ENCODE measurements at places on chromosomes 1 and 21.
A peak's percentile ranks its signal among the peaks of the same experiment; 100 is the strongest.

GRCh38 chr21:36934864-36935420 is 31.5 kb downstream of the HLCS start:
- DNase-seq: no peak

- DNase-seq: peak; percentile 83
Measured at GRCh38 chr1:40868051-40868723, 6.0 kb upstream of the CITED4 start.

DNA sequence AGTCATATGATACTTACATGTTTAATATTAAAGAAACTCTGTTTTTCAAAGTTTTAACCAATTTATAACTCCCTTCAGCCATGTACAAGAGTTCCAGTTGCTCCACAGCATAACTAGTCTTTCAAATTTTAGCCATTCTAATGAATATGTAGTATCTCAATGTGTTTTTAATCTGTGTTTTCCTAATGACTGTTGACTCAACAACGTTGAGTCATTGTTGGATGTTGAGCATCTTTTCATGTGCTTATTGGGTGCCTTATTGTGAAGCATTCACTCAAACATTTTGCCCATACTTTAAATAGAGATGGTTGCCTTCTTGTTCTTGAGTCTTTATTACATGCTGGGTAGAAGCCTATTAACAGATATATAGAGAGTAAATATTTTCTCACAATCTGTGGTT is 240.2 kb upstream of the LYPLAL1 start:
- no peak for DNase-seq

DNA sequence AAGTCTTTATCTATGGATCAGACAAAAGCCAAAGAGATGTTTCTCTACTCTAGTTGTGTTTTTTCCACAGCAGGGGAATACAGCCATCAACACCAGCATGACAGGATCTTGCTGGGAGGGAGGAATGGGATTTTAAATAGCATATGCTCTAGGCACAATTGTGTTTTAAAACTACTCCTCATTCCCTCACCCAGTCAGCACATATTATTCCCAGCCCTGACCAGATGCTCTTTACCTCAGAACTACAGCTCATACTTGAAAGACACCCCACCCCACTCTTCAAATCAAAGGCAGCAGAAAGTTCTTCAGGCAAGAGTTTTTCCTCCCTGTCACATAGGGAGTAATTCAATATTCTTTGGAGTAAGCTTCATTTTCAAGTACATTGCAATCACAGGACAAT is 46.2 kb upstream of the TBX15 start:
- DNase-seq: no peak

- DNase-seq: peak; percentile 24
Measured at GRCh38 chr1:178161516-178161915, 67.6 kb downstream of the RASAL2 start.

All from fibroblast of villous mesenchyme (primary cell).